ENCODE measurements at places on chromosomes 3 and 15.

GRCh38 chr15:78085928-78086327 lies 6.4 kb upstream of the SH2D7 start:
- DNase-seq: no peak

- DNase-seq: no peak
Observed at GRCh38 chr3:123611082-123611481, 26.2 kb upstream of the HACD2 start.

DNA sequence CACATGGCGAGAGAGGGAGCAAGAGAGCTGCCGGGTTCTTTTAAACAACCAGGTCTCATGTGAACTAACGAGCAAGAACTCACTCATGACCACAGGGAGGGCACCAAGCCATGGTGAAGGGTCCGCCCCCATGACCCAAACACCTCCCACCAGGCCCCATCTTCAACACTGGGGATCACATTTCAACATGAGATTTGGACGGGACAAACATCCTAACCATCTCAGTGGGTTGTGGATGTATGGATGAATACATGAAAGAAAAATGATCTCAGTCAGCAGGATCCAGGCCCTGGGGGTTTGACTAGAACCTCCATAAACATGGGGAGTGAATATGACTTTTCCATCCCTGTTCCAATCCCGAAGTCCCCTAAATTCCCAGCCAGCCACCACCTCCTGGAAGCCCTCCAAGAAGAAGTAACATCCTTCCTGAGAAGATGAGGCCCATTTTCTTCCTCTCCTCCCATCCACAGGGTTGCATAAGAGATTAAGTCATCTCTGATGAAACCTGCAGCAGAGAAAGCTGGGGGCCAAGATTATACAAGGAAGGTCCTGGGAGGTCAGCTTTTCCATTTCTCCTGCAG lies 9.5 kb downstream of the CAV3 start:
- no peak for DNase-seq

GRCh38 chr3:40766396-40766795 lies 241.6 kb downstream of the ZNF621 start:
- DNase-seq: no peak

GRCh38 chr15:69881766-69882165 lies 216.0 kb downstream of the TLE3 start:
- DNase-seq: no peak

- DNase-seq: no peak
Observed at GRCh38 chr3:138569090-138569489, 25.0 kb downstream of the CEP70 start.

- no peak for DNase-seq
Observed at GRCh38 chr15:35838424-35839111, 292.6 kb upstream of the DPH6 start.

GRCh38 chr15:38130740-38131498 lies 121.7 kb upstream of the SPRED1 start:
- DNase-seq: peak; percentile 54

DNA sequence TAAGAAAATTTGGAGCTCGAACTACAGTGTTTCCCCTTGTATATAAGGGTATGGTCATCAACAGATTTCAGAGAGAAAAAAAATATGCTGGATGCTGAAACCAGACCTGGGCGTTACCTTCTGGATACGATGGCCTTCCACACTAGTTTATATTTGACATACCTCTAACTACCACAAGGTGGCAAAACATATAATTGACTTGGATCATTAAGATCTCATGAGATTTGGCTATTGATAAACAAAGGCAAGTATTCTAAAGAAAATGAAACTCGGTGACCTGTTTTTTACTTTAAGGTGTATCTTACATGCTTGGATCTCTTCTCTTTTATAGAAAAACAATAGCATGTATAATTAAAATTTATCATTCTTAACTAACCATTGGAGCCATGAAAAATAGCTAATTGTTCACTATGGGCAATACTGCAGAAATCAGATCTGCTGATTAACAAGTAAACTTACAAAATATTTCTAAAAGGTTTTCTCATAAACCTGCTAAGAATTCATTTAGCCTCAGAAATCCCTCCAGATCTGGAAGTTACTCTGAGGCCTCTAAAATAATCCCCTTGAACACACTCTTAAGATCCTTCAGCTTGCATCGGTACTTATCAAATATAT lies 300.6 kb upstream of the KCNH8 start:
- no peak for DNase-seq

- no peak for DNase-seq
Observed at GRCh38 chr3:125262161-125262560, 49.6 kb upstream of the SLC12A8 start.

DNA sequence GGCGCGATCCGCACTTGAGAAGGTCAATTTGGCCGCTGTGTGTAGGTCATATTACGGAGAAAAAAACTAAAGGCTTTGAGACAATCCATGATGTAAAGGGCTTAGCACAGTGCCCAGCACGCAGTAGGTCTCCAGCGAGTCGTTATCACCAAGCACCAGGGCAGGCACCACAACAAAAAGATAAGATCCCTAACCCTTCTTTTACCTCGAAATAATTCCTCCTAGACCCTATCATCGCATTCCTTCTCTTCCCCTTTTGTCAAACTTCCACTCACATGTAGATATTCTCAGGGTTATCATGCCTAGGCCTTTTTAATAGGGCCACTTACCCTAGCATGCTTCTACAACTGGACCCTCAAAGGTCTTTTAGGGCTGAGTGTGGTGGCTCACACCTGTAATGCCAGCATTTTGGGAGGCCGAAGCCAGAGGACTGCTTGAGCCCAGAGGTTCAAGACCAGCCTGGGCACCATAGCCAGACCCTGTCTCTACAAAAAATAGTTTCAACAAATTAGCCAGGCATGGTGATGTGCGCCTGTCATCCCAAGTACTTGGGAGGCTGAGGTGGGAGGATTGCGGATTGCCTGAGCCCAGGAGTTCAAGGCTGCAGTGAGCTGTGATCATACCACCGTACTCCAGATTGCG lies 13.5 kb downstream of the ZNF774 start:
- DNase-seq: no peak

GRCh38 chr3:75248974-75249373 lies 415.2 kb upstream of the FRG2C start:
- no peak for DNase-seq

- DNase-seq: no peak
Observed at GRCh38 chr15:73364070-73364469, 4.7 kb downstream of the HCN4 start.

DNA sequence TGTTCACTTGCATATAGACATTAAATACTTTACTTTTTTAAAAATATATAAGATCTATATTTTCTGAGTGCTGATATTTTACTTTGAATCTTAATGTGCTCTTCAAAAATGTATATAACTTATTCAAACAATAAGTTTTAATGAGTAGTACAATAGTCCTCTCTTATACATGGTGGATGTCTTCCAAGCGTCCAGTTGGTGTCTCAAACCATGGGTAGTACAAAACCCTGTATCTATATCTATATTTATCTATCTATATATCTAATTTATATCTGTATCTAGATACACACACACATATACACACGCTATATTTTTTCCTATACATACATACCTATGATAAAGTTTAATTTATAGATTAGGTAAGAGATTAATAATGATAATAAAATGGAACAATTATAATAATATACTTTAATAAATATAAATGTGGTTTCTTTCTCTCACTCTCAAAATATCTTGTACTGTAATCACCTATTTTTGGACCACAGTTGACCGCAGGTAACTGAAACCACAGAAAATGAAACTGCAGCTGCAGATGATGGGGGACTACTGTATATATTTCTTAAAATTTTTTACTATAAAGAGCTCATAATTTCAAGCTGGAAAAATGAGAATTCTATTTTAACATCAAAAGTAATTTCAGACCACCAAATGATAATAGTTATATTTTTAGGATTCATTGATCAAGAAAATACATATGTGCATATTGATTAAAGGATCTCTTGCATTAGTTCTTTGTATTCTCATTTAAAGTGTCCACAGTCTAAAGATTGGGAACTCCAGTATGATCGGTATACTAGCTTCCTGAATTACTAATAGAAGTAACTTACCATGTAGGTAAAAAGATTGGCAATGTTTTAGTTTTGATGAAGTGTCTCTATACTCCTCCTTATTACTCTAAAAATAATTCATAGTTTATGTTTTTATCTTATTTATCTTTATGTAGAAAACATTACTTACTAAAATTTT lies 215.1 kb upstream of the MLF1 start:
- no peak for DNase-seq

DNA sequence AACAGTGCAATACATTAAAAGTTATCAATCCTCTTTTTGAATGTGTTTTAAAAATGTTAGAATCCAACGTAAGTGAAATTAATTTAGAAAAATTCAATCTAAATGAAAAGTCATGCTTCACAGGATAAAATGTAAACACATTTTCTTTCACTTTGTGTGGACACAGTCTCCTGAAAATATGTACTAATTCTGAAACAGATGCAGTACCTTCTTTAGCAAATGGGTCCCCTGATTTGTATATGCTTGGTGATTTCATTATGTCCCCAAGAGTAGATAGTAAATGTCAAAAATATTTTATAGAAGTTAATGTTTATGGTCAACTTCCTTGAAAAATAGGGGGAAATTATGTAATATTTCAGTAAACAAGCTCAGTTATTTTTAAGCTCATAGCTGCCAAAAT lies 28.9 kb downstream of the FOXP1 start:
- no peak for DNase-seq

- DNase-seq: no peak
Observed at GRCh38 chr3:15151166-15151565, 52.2 kb upstream of the RBSN start.

- no peak for DNase-seq
Observed at GRCh38 chr15:41792000-41792637, 17.8 kb downstream of the MAPKBP1 start.

All from left colon (tissue), 2 donors.